NB4 (cell line): ENCODE measurements at places on chromosomes 13 and 19.

DNA sequence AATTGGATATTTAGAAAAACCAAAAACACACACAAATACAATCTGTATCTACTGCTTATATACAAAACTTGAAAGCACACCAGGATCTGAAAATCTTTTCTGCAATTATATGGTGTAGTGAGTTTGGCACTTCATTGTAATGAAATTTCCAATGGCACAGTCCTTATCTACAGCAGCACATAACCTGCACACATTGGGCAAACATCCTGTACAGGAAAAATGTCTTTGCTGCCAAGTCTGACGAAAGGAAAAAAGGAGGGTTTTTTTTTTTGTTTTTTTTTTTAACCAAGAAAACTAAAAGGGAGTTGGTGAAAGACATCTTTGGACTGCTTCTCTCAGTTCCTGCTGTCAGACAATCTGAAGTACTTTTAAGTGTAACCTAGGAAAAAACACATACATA, 107.8 kb downstream of the FOXO1 start:
- no peak for DNase-seq

GRCh38 chr19:55253842-55254624, 4.8 kb downstream of the PPP6R1 start:
- peak; percentile 85 for DNase-seq

- DNase-seq: peak; percentile 26
These were observed 11.9 kb downstream of the CYP4F12 start for GRCh38 chr19:15684828-15685227.

DNA sequence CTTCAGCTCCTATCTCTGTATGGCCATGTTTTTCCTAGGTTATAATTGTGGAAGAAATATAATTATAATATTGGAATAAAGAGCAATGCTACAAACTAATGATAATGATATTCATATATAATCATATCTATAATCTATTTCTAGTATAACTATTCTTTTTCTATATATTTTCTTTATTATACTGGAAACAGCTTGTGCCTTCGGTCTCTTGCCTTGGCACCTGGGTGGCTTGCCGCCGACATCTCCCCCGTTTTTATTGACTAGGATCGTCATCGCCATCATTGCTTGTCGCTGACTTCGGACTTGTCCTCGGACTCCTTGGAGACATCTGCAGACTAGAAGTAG, 24.2 kb downstream of the ZNF763 start:
- no peak for DNase-seq

GRCh38 chr13:75197803-75198202, 284.2 kb downstream of the TBC1D4 start:
- no peak for DNase-seq

DNA sequence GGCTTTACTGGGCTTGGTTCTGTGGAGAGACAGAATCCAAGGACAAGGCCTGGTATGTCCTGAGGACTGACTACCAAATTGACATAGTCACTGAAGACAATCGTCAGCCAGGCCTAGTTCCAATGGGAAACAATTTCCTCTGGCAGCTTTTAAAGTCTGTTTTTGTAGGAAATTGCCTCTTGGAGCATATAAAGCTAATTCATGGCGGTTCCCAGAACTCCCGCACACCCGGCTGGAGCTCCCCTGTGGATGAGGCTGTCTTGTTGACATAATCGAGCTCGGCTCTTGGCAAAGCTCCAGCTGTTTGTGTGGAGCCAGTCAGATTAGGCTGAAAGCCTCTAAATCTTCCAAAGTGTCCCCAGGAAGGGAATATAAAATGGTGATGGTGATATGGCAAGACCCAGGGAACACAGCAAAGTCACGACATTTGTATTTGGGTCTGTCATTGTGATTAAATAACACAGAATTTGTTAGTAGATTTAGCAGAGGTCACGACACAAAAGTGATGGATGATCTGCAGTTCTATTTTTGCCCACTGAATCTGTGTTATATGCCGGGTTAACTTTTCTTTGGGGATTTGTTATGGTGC, 395.0 kb downstream of the PCDH9 start:
- DNase-seq: no peak

DNA sequence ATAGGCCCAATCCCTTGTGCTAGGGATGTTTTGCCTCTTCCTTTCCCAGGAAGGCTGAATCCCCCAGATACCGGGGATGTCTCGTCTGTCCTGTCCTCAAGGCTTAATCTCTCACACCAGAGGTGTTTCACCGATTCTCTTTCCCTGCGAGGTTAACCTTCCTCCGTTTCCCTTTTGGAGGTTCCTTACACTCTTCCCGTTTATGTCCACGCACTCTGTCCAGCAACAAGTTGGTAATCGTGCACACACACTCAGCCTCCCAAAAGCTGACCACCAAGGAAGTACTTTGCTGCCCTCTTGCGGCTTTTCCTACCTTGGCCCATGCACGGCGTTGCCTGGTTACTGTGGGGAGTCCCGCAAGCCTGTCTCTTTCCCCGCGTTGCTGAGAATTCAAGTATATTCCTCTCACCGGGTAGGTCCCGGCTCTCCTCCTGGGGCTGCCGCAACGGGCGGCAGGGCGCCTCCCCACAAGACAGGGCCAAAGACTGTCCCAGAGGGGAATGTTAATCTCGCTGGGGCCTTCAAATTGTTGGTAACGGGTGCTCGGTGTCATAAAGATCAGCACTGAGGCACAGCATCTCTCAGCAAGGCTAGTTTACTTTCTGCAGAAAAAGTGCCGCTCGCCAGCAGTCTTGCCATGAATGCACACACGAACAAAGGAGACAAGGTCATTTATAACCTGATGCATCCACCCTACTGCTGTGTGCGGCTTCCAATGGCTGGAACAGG, 36.7 kb upstream of the CD177 start:
- DNase-seq: peak; percentile 4

DNA sequence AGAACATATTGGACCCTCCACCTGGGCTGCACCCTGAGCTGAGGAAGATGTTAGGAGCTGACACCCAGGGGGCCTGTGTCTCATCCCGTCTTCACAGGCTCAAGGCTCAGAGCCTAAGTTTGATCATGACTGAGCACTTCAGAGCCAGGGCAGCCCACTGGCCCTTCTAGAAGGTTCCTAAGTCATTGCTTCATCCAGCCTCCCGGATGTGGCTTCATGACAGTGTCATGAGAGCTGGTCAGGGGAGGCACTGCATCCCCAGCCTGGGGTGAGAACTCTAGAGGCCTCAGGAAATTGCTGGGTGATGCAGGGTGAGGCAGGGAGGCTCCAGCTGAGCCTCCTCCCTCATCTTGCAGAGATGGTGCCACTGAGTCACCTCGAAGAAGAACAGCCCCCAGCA, 24.9 kb upstream of the PIK3R2 start:
- peak; percentile 84 for DNase-seq

DNA sequence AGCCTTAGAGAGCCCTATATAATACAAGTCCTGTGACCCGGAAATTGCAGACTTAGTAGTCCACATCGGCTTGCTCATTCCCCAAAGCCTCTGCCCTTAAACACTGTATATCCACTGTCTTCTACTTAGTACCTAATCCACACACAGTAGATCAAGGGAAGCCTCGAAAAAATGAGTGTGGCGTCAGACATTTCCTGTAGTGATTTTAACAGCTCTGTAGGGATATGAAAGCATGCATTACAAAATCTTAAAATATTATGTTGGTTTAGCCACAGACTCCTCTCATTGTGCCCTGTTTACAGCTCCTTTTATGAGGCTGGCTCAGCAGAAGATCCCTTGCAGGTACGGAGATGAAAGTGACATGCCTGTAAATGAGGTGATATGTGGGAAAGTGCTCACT, 416.3 kb downstream of the LIG4 start:
- no peak for DNase-seq

- DNase-seq: no peak
These were observed 575.1 kb downstream of the SLITRK6 start for GRCh38 chr13:85223883-85224656.

GRCh38 chr19:42563352-42564210, 31.1 kb downstream of the CEACAM8 start:
- peak; percentile 35 for DNase-seq

DNA sequence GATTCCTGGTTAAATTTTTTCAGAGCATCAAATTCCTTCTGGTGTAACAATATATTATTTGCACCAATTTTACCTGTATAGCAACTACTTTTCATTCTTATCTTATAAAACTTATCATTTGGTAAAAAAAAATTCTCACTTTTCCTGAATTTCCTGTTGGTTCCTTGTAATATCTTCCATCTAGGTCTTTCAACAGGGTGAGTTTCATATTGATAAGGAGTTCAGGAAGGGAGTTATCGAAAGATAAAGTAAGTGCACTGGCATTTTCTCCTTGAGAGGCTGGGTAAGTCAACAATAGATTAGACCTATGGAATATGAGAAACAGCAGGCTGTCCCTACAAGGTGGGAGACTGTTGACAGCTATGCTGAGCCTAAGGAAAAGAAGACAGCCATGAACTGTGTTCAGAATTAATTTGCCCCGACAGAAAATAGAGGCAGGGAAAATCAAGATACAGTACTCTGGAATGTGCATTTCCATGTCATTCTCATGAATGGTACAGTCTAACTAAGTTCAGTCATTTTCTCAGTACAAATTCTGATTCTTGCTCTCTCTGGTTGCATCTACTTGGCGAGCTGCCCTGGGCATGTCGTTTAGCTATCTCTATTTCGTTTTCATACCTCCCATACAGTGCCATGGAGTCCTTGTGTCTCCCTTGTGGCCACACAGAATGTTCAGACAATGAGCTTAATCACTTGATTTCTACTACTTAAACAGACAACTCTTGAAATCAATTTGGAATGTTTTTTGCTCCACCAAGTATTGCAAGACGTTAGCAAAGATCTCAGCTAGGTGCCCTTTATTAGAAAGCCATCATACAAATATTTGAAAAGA, 9.9 kb downstream of the IGFL1 start:
- no peak for DNase-seq

- DNase-seq: no peak
These were observed at the start of gene FGF21 for GRCh38 chr19:48755084-48755641. Gene FGF21 (plus strand): TSS chr19:48755524. CDS start chr19:48756237, 713 bp downstream.

- peak; percentile 78 for DNase-seq
These were observed 10.9 kb upstream of the MEIS3 start for GRCh38 chr19:47430041-47430802.

DNA sequence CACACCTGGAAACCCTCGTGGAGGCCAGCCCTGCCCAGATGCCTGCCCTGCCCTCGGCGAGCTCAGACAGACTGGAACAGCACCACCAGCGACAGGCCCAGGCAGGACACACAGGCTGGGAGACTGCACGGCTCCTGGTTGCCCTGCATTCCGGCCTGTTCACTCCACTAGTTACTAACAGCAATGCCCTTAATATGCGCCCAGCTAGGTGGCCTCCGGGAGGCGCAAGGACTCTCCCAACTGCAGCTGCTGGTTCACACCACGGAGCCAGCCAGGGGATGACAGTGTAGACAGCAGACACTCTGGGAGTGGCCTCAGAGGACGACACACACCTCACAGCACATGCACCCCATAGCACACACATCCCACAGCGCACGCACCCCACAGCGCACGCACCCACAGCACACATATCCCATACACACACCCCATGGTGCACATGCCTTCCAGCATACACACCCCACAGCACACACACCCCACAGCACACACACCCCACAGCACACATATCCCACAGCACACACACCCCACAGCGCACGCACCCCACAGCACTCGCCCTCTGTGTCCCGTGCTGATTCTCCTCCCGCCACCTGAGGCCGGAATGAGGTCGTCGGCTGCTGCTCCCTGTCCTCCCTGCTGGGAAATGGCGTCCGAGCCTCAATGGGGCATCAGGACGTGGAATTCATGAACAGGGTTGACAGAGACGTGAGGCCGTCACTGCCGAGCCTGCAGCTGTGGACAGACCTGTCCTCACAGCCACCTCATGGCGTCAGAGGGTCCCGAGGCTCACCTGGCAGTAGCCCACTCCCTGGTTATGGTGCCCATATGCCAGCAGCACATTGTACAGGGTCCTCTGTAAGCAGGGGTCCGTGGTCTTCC, 13.6 kb downstream of the GRTP1 start:
- peak; percentile 47 for DNase-seq

DNA sequence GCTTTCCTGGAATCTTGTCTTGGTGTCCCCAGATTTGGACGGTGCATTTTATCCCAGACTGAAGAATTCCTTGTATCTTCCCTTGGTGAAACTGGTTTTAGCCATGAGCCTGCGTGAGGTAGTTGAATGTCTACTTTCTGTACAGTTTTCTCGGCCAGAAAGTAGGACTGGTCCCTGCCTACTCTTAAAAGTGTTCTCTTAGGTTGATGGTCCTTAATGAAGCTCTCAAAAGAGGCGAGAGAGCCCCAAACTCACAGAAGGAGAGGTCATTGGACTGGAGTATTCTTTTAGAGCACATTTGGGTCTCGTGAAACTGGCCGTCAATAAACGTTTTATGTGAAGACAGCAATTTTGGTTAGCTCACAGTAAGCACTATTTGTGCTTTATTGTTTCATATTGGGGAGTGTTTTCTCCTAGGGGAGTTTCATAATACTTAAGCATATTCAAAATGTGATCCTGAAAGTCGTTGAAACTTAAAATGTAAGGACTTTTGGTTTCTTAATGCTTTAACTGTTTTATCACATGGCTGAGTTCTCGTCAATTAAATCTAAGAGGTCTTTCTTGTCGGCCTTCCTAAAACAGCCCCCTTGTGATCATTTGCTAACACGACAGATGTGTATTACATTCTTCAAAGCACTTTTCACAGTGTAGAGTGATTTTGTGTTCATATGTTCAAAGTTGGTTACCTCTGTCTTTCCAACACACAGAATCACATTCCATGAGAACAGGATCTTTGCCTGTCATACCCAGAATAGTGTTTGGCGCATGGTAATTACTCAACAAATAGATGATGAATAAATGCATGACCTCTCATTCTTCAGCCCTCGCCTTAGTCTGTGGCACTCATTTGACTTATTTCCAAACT, 889 bp downstream of the GTF2F2 start:
- DNase-seq: peak; percentile 48

DNA sequence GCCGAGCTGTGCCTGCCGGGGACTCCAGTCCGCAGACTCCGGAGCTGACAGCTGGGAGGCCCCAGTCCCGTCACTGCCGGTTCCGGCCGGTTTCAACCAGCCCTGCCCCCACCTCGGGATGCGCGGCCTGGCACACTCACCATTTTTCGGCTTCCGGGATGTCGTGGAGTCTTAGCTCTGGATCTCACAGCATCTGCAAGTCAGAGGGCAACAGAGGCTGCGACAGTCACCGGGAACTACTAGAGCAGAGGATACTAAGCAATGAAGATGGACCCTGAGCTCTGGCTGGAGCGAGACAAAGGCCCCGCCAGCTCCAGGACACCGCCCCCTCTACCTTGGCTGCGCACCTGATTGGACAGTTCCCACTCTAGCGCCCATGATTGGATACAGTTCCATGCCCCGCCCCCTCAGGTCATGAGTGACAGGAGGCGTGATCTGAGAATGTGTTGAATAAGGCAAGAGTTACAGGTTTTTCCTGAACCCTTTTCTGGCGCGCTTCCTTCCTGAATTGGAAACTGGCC, at the start of gene ZNF682:
Gene ZNF682 (minus strand): TSS at position 303 of the 521 bp plus-strand sequence. CDS start 160 bp downstream, at position 143.
- DNase-seq: peak; percentile 92

- DNase-seq: peak; percentile 83
These were observed 16.4 kb upstream of the EMP3 start for GRCh38 chr19:48308631-48309586.

- peak; percentile 29 for DNase-seq
These were observed 55.5 kb downstream of the EDNRB start for GRCh38 chr13:77863144-77863543.

- DNase-seq: no peak
These were observed 12.0 kb upstream of the LAIR1 start for GRCh38 chr19:54376610-54377285.
